ENCODE measurements at places on chromosomes 16 and 17.

DNA sequence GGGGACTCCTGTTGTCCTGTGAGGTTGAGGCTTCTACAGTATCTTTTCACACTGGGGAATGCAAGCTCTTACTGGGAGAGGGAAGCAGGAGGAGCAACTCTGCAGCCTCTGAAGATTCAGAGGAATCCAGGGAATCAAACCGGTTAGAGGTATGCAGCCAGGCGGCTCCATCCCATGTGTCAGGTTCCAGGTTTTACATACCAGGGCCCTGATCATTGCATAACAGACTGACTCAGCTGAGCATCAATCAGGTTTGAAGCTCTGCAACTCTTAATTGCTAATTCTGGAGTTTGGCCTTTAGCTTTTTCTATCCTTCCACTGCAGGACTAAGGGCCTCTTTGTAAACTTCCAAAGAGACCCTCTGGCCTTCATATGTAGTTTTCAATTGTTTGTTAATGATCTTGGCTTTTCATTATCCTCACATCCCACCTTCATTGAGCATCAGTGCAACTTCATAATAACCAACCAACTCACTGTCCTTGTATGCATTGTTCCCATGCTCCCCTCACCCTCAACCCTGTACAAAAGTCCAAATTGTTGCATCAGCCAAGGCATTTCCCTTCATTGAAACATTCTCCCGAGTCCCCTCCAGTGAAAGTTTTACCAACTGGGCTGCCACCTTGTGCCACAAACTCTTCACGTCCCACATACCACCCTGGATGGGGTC lies 59.7 kb upstream of the DHX40 start:
- no peak for DNase-seq

DNA sequence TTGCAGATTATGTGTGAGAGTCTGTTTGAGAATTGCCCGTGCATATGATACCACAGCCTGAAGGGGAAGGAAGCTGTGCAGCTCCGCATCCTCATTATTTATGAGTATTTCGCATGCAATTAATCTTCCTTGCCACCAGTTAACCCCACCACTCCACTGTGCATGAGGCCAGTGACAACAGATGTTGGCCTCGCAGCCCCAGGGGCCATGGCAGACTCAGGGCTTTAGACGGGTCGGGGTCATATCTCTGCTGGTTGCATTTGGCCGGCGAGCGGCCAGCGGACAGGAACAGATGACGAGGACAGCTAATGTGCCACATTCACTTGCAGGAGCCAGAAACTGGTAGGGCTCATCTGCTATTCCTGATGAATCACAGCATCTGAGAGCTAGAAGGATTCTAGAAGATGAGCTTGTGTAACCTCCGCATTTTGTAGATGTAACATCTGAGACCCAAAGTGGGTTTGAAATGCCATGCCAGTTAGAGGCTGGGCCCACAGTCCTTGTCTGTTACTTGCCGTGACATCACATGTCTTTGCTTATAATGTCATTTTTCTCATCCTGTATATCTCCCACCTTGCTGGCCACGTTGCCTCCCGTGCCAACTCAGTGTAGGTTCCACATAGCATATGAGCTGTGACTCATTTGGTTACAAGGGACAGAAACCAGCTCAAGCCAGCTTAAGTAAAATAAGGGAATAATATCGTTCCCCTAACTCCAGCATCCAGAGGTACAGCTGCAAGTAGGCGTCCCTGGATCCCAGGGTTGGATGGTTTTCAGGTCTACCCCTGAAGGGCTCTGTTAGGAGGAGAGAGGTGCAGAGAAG lies 137.2 kb downstream of the SNX29 start:
- no peak for DNase-seq

GRCh38 chr16:24009955-24010354 lies 174.2 kb downstream of the PRKCB start:
- DNase-seq: no peak

DNA sequence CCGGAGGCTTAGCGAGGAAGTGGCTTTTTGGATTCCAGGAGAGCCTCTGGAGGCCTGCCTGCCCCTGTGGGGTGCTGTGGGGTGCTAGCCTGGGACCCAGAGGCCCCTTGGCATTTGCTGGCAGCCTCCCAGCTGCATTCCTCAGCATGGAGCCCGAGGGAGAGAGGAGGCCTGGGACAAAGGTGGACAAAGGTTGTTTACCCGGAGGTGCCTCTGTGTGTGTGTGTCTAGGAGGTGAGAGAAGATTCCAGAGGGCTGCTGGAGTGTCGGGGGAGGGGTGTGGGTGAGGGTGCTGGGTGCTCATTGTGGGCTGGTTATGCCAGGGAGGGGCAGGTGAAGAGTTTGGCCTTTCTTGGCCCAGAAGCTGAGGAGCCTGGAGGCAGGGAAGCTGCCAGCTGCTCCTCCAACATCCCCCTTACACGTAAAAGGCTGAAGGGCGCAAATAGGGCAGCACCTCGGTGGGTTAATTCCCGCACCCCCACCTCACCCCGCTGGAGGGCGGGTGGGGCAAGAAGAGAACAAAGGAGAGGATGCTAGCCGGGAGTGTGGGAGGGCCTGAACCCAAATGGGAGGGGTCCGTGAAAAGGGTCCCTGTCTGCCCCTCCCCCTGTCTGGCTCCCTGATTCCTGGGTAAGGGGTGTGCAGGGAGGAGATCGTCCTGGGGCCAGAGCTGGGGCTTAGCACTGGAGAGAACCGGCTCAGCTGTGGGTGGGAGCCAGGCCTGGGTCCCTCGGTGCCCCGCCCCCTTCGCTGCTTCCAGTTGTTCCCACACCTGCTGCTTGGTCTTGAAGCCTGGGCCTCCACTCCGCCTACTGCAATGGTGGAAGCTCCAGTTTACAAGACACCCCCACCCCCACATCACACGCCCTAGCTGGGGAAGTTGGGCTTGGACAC lies 9.9 kb downstream of the HEXIM2 start:
- DNase-seq: no peak

DNA sequence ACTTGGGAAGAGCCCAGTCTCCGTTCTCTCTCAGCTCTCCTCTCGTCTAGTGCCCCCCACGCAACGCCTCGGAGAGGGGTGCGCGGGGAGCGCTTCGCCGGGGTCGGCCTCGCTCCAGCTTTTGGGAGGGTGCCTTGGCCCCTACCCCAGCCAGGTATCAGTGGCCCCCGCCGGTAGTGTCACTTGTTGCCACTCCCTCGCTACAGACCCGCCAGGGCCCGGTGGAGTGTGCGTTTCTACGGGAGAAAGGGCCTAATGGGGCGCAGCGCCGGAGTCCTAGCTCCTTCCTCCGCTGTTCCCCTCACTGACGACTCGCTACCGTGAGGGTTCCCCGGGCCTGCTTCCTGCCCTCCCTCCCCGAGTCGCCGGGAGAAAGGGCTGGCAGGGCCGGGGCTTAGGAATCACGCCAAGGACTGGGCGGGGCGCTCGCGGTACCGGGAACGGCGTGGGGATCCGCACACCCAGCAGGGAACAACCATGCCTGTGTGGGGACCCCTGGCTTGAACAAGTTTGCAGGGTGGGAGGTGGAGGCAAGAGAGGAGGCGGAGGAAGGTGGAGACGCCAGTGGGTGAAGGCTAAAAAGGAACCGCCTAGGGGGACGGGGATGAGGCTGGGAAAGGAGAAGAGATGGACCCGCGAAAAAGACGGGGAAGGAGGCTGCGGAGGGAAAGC lies 997 bp upstream of the CDH11 start:
- DNase-seq: no peak

DNA sequence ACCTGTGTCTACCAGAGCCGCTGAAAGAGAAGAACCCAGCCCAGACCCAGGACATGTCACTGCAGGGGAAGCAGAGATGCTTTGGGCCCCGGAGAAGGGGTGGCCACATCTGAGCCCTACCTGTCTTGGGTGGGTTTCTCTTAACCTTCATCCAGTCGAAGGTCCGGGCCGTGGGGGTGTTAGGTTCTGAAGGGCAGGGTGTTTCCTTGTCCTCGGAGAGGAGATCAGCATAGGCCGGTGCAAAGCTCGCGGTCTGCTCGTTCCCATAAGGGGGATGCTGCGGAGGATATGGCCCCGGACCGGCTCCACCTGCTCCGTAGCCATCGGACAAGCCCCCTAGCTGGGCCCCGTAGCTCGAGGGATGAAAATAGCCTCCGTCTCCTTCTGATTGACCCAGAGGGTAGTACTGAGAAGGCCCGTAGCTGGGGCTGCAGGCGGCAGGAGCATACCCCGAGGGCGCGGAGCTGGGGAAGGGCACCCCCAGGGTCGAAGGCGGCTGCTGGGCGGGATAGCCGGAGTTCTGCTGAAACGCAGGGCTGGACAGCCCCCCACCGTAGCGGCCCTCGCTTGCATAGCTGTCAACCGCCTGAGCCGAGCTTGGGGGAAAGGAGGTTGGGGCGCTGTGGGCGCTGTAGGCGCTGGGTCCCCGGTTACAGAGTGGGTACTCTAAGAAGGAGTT lies 464 bp downstream of the HOXB1 start:
- DNase-seq: no peak

DNA sequence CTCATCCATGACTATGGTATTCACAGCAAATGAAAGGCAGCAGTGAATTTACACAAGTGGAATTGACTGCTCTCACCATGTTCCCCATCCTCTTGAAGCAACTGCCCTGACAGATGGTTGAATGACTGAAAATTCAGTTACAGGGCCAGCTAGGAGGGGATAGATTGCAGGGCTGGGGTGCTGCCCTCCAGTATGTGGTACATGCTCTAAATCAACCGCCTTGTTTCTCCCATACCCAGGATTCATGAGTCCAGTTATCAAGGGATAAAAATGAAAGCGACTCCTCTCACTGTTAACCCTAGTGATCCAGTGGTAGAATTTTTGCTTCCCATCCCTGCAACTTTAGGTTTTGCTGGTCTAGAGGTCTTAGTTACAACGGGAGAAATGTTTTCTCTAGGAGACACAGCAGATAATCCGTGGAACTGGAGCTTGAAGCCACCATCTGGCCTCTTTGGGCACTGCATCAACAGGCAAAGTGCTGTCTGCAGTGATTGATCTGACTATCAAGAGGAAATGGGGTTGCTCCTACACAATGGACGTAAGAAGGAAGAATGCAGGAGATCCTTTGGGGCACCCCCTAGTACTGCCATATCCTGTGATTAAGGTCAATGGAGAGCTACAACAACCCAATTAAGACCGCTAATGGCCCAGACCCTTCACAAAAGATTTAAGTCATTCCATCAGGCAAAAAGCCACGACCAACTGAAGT lies 32.0 kb downstream of the SCPEP1 start:
- DNase-seq: no peak

DNA sequence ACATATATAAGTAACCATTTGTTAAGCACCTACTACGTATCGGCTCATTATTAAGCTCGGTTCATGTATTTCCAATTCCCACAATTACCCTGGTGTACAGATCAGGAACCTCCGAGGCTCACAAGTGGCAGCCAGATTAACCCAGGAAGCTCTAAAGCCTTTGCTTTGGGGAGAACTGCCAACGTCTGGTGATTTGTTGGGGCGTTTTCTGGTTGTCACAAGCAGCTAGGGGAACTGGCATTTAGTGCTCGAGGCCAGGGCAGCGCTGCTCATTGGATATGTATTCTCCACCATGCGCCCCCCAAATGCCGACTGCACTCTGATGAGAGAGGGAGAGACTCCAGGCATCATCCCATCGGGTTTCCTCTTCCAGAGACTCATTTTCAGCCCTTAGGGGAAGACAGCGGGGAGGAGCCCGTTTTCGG lies 541 bp downstream of the ZNF18 start:
- DNase-seq: peak; percentile 12

- DNase-seq: no peak
These were observed 175.0 kb downstream of the IRF8 start for GRCh38 chr16:86073763-86074493.

GRCh38 chr17:17718251-17718650 lies 37.0 kb downstream of the RAI1 start:
- DNase-seq: no peak

DNA sequence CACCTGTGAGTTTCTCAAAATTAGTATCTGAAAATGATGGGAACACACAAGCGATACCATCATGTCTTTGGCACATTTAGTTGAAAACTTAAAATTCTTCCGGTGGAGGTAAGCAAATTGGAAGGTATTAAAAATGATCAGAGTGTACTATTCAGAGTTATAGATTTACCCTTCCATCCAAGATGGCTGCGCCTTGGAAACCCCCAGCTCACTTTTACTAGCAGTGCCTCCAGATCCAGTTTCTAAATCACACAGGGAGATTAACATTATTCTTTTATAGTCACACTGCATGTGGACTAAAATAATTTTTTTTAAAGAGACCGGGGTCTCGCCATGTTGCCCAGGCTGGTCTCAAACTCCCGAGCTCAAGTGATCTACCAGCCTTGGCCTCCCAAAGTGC lies 15.0 kb downstream of the PITPNC1 start:
- no peak for DNase-seq

DNA sequence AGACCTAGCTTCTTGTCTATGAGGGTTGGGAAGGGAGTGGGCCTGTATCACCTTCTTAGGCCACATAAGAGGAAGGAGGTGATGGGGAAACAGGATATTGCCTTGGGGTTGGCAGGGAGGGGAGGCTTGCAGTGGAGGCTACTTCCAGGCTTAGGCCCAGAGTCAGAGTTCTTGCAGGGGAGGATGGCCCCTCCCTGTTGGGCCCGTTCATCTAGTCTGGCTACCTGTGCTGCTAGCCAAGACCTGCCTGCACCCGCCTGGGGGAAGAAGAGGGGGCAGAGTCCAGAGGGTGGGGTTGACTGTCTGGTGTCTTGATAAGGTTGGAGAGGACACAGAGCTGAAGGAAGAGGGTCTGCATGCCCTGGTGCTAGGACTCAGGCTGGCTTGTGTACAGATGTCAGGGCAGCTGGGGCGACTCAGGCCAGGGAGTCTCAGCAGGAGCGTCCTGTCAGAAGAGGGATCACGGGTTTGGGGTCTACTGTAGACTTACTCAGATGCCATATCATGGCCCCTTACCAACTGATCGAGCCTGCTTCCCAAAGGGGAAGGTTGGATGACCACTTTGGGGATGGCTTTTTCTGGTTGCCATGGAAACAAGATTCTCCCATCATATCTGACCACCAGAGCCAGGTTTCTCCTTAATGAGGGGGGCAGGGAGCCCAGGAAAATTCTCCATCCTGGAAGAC lies 5.3 kb downstream of the KDM6B start:
- no peak for DNase-seq

- DNase-seq: no peak
These were observed 53.1 kb downstream of the HS3ST3B1 start for GRCh38 chr17:14353861-14354474.

GRCh38 chr17:75153780-75154194 lies 525 bp downstream of the JPT1 start:
- no peak for DNase-seq

- DNase-seq: no peak
These were observed 590.6 kb downstream of the MAF start for GRCh38 chr16:79009896-79010295.
